Naive thymus-derived CD8-positive, alpha-beta T cell (primary cell): ENCODE measurements at places on chromosomes 5 and 9. TPM values are rescaled to one million over a fixed set of nuclear protein-coding genes. Genes with fewer than 3 reads are reported as not detected.

- H3K4me3 ChIP-seq: peak overlapping the region; percentile 97
- H3K27me3 ChIP-seq: no peaks in the 10 kb centered on the region
- H3K36me3 ChIP-seq: peaks cover 22% of the 10 kb centered on the region
- H3K27ac ChIP-seq: peak overlapping the region; percentile 97
- no peak for DNase-seq
- peaks cover 24% of the 10 kb centered on the region for H3K4me1 ChIP-seq
These were observed 960 bp downstream of the CANX start for GRCh38 chr5:179699616-179700237.

The FAM151B gene
- polyA plus RNA-seq: not detected

GRCh38 chr5:160133071-160133917 lies 14.0 kb upstream of the PWWP2A start:
- H3K27ac ChIP-seq: no peak overlapping the region
- H3K4me3 ChIP-seq: no peak overlapping the region
- no peaks in the 10 kb centered on the region for H3K27me3 ChIP-seq
- H3K36me3 ChIP-seq: no peaks in the 10 kb centered on the region
- H3K4me1 ChIP-seq: no peaks in the 10 kb centered on the region

DNA sequence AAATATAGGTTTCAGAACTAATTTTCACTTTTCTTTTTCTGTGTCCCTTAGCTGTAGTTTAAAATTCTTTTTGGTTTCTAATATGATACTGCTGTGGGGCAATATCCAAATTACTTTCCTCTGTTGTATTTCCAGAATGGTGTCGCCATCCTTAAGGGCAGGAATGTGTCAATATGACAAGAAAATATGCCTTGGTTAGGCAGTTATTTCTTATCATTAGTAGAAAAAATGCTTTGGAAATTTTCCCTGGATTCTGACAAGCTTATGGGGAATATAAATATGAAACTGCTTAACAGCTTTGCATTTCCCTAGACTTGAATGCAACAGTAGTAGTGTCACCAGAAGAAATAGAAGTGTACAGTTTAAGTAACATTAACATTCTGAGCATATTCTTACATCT lies 29.4 kb downstream of the ANKRD34B start:
- H3K4me1 ChIP-seq: no peaks in the 10 kb centered on the region
- DNase-seq: no peak
- H3K4me3 ChIP-seq: no peak overlapping the region
- no peaks in the 10 kb centered on the region for H3K27me3 ChIP-seq
- H3K27ac ChIP-seq: no peak overlapping the region

DNA sequence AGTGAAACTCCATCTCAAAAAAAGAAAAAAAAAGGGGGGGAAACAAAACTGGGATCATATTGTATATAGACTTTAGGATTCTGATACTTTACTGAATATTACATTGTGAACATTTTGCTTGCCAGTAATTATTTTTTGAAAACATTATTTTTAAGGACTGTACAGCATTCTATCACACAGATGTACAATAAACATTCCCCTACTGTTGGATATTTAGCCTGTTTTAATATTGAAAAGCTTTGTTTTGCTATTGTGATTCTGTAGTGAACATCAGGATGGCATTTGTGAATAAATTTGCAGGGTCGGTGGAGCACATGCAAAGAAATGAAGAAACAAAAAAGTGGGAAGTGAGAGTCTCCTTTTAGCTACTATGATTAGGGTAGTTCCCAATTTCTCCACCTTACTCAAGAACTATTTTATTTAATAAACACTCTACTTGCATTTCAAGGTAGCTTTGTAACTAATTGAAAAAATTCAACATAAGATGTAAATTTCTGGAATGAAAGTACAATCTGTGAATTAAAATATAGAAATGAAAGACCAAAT lies 18.7 kb downstream of the RASGRF2 start:
- peaks cover 14% of the 10 kb centered on the region for H3K36me3 ChIP-seq
- H3K4me3 ChIP-seq: no peak overlapping the region
- no peaks in the 10 kb centered on the region for H3K27me3 ChIP-seq
- DNase-seq: no peak
- peaks cover 81% of the 10 kb centered on the region for H3K4me1 ChIP-seq

- H3K27ac ChIP-seq: no peak overlapping the region
- H3K4me3 ChIP-seq: no peak overlapping the region
- no peaks in the 10 kb centered on the region for H3K36me3 ChIP-seq
- no peaks in the 10 kb centered on the region for H3K27me3 ChIP-seq
These were observed 95.3 kb upstream of the GNA14 start for GRCh38 chr9:77743386-77743785.

GRCh38 chr9:80698725-80699410 lies 990.5 kb downstream of the TLE1 start:
- no peaks in the 10 kb centered on the region for H3K4me1 ChIP-seq
- no peaks in the 10 kb centered on the region for H3K36me3 ChIP-seq
- H3K27ac ChIP-seq: no peak overlapping the region
- no peak overlapping the region for H3K4me3 ChIP-seq
- no peaks in the 10 kb centered on the region for H3K27me3 ChIP-seq

- H3K27ac ChIP-seq: no peak overlapping the region
- no peak for DNase-seq
- H3K4me3 ChIP-seq: no peak overlapping the region
- peaks cover 90% of the 10 kb centered on the region for H3K36me3 ChIP-seq
- no peaks in the 10 kb centered on the region for H3K27me3 ChIP-seq
These were observed 30.8 kb downstream of the MTAP start for GRCh38 chr9:21833090-21833801.

GRCh38 chr9:107218829-107219485 lies 64.1 kb upstream of the RAD23B start:
- no peak overlapping the region for H3K27ac ChIP-seq
- no peaks in the 10 kb centered on the region for H3K36me3 ChIP-seq
- peaks cover 1% of the 10 kb centered on the region for H3K4me1 ChIP-seq
- H3K27me3 ChIP-seq: peaks cover 6% of the 10 kb centered on the region
- no peak for DNase-seq

The SLC6A7 gene
- not detected for polyA plus RNA-seq

The CARTPT gene
- not detected for polyA plus RNA-seq

The TAF1L gene
- polyA plus RNA-seq: not detected

The LCN9 gene
- polyA plus RNA-seq: not detected

GRCh38 chr9:98374385-98375051 lies 119.1 kb upstream of the TBC1D2 start:
- no peaks in the 10 kb centered on the region for H3K4me1 ChIP-seq
- no peak for DNase-seq
- no peak overlapping the region for H3K27ac ChIP-seq
- H3K4me3 ChIP-seq: no peak overlapping the region
- H3K27me3 ChIP-seq: no peaks in the 10 kb centered on the region

- H3K36me3 ChIP-seq: no peaks in the 10 kb centered on the region
- H3K4me3 ChIP-seq: no peak overlapping the region
- peaks cover 15% of the 10 kb centered on the region for H3K27me3 ChIP-seq
These were observed 59.8 kb upstream of the NTRK2 start for GRCh38 chr9:84609779-84610178.

The NIPAL4 gene
- polyA plus RNA-seq: not detected

The INSYN2B gene
- not detected for polyA plus RNA-seq

DNA sequence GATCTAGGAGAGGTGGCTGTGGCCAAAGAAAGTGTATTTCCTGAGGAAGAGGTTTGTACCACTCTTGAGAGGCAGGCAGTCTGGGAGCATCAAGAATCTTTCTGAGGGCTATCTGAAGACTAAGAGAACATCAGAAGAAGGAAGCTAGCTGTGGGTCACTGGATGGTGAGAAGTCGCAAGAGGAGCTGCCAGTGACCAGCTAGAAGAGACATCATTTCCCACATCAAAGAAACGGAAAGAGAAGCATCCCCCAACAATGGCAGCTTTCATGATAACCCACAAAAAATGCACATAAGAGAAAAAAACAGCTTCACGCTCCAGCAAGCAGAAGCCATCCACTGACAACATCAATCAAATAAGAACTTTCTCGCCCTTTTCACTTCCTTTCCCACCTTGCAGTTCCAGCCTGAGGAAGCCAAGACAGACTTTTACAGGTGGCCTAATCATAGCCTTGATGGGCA lies 25.0 kb upstream of the CEP78 start:
- H3K27me3 ChIP-seq: no peaks in the 10 kb centered on the region
- peak overlapping the region; percentile 86 for H3K27ac ChIP-seq
- H3K4me3 ChIP-seq: peak overlapping the region; percentile 63
- no peaks in the 10 kb centered on the region for H3K36me3 ChIP-seq
- DNase-seq: peak; percentile 61
